ENCODE measurements at places on chromosomes 1 and 21.

DNA sequence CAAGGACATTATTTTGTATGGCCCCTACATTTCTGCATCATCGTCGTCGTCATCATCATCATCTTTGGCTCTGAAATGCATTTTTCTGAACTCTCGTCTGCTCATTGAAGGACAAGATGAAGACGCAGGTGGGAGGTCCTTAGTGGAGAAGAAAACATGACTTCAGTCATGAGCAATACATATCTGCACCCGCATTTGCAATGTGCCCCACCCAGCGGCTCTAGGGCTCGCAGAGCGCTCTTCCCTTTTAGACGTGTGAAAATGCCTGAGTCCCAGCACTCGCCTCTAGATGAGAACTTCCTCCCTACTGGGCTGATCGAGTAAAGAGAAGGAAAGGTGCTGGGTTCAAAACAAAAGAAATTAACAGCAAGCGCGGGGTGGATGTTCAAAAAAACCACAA, 10.1 kb downstream of the C1orf174 start:
- H3K4me1 ChIP-seq: peaks cover 20% of the 10 kb centered on the region
- H3K27me3 ChIP-seq: no peaks in the 10 kb centered on the region
- H3K36me3 ChIP-seq: peaks cover 38% of the 10 kb centered on the region

- no peak overlapping the region for H3K4me3 ChIP-seq
- no peaks in the 10 kb centered on the region for H3K27me3 ChIP-seq
- peak overlapping the region; percentile 1 for H3K27ac ChIP-seq
- peaks cover 8% of the 10 kb centered on the region for H3K4me1 ChIP-seq
- DNase-seq: no peak
Observed at GRCh38 chr1:46682064-46682463, 10.4 kb downstream of the TEX38 start.

DNA sequence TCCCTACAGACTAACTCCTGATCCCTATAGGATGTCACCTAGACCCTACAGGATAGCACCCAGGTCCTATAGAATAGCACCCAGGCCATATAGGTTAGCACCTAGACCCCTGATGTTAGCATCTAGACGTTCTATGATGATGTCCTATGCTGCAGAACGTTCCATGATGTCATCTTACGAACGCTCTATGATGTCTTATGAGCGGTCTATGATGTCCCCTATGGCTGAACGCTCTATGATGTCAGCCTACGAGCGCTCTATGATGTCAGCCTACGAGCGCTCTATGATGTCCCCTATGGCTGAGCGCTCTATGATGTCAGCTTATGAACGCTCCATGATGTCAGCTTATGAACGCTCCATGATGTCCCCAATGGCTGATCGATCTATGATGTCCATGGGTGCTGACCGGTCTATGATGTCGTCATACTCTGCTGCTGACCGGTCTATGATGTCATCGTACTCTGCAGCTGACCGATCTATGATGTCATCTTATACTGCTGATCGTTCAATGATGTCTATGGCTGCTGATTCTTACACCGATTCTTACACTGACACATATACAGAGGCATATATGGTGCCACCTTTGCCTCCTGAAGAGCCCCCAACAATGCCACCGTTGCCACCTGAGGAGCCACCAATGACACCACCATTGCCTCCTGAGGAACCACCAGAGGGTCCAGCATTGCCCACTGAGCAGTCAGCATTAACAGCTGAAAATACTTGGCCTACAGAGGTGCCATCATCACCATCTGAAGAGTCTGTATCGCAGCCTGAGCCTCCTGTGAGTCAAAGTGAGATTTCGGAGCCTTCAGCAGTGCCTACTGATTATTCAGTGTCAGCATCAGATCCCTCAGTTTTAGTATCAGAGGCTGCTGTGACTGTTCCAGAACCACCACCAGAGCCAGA, 9.5 kb downstream of the SON start:
- H3K4me3 ChIP-seq: no peak overlapping the region
- H3K27me3 ChIP-seq: no peaks in the 10 kb centered on the region
- H3K27ac ChIP-seq: no peak overlapping the region
- peaks cover 85% of the 10 kb centered on the region for H3K36me3 ChIP-seq
- no peak for DNase-seq

- no peak for DNase-seq
- H3K36me3 ChIP-seq: no peaks in the 10 kb centered on the region
- H3K4me1 ChIP-seq: no peaks in the 10 kb centered on the region
- H3K27me3 ChIP-seq: no peaks in the 10 kb centered on the region
Observed at GRCh38 chr1:68307378-68307787, 75.1 kb upstream of the WLS start.

- DNase-seq: no peak
- peaks cover 61% of the 10 kb centered on the region for H3K4me1 ChIP-seq
- H3K4me3 ChIP-seq: no peak overlapping the region
- peaks cover 28% of the 10 kb centered on the region for H3K27me3 ChIP-seq
- H3K36me3 ChIP-seq: peaks cover 11% of the 10 kb centered on the region
- H3K27ac ChIP-seq: peak overlapping the region; percentile 71
Observed at GRCh38 chr1:166905136-166905535, 29.1 kb upstream of the TADA1 start.
